ENCODE measurements at places on chromosomes 16 and 17.

GRCh38 chr17:1362964-1363363, 37.1 kb downstream of the YWHAE start:
- DNase-seq, result no peak

- no peak for DNase-seq
Observed at GRCh38 chr16:16048904-16049582, 99.6 kb downstream of the ABCC1 start.

GRCh38 chr17:46078675-46079074, 79.6 kb downstream of the STH start:
- no peak for DNase-seq

- no peak for DNase-seq
Observed at GRCh38 chr16:46886764-46887523, 2.8 kb downstream of the GPT2 start.

DNA sequence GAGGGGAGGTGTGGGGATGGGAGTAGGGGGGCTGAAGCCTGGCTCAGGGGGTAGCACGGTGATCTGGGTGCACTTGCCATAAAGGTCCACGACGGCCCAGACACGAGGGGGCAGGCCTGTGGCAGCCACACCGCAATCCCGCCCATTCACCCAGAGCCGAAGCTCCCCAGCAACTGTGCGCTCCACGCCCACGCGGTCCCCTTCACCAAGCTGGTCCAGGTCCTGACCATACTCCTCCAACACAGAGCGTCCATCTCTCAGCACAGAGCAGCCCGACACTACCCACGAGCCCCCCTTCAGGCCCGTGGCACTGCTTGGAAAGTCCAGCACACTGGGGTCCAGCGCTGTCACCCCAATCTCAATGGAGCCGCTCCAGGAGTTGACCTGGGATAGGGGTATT, 1.6 kb downstream of the NEURL4 start:
- no peak for DNase-seq

- DNase-seq, result no peak
Observed at GRCh38 chr17:15350777-15351477, 9.5 kb upstream of the TEKT3 start.

DNA sequence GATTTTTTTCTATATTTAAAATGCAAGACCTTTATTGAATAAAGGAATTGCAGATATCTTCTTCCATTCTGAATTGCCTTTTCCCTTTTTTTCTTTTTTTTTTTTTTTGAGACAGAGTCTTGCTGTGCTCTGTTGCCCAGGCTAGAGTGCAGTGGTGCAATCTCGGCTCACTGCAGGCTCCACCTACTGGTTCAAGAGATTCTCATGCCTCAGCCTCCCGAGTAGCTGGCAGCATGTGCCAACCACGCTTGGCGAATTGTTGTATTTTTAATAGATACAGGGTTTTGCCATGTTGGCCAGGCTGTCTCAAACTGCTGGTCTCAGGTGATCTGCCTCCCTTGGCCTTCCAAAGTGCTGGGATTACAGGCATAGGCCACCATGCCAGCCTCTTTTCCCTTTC, 151.5 kb downstream of the CEP112 start:
- DNase-seq, result no peak

GRCh38 chr17:71600137-71600789, 520.6 kb upstream of the SOX9 start:
- DNase-seq, result no peak

- no peak for DNase-seq
Observed at GRCh38 chr16:74261068-74261467, 35.5 kb upstream of the PSMD7 start.

- DNase-seq, result no peak
Observed at GRCh38 chr17:64449545-64449944, 630 bp downstream of the MILR1 start.

GRCh38 chr17:80024206-80024972, 11.3 kb downstream of the TBC1D16 start:
- DNase-seq, result no peak

DNA sequence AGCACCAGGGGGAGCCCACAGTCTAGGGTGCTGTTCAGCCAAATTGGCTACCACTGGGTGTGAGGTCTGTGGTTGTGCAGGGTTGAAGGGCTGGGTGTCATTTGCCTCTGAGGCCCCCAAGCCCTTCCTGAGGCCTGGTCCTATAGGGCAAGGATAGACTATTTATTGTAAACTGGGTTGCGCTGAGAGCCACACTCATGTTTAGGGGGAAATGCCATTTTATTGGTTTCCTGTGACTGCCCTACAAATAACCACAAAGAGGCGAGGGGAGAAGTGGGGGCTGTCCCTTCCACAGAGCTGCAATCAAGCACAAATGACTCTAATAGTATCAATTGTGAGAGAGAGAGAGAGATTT, 3.6 kb upstream of the ZCCHC14 start:
- no peak for DNase-seq

DNA sequence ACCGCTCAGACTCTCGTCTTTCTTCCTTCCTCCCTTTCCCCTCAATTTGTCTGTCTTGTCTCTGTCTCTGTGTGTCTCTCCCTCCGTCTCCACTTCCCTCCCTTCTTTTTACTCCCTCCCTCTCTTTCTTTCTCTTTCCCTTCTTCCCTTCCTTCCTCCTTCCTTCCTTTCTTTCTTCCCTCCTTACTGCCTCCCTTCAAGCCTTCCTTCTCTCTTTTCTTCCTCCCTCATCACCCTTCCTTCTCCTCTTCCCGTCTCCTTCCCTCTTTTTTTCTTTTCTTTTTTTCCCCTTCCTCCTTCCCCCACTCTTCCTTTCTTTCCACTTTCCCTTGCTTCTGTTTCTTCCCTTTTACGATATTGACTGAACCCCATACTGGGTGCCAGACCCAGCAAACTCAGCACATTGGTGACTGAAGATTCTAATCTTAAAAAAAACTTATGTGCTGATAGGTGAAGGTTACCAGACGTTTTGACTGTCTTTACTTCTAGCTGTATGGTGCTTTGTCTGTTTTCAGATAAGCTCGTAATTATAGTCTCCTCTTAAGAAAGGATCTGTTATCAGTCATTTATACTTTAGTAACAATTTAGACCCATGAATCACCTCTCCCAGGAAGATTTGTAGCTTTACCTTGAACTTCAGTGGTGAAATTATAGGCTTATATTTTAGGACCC, 481 bp upstream of the BRD7 start:
- DNase-seq, result no peak

- DNase-seq, result peak; percentile 67
Observed at GRCh38 chr16:20675488-20676267, 21.8 kb downstream of the ACSM1 start.

DNA sequence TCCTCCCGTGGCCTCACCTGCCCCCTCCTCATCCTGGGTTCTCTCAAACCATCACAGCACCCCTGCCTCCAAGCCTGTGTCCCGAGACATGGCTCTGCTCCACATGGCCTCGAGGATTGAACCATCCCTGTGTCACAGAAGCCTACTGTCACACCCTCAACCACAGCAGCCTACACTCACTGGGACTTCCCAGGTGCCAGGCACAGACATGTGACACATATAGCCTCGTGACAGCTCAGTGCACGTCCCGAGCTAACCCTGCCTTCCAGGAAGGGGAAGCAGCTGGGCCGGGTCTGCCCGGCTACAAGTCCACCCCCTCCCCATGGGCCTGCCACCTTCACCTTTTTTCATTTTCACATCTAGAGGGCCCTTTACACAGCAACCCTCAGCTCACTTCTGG, 238.3 kb downstream of the CPPED1 start:
- DNase-seq, result no peak

GRCh38 chr16:66662445-66663194, 33.9 kb downstream of the CMTM4 start:
- DNase-seq, result no peak

DNA sequence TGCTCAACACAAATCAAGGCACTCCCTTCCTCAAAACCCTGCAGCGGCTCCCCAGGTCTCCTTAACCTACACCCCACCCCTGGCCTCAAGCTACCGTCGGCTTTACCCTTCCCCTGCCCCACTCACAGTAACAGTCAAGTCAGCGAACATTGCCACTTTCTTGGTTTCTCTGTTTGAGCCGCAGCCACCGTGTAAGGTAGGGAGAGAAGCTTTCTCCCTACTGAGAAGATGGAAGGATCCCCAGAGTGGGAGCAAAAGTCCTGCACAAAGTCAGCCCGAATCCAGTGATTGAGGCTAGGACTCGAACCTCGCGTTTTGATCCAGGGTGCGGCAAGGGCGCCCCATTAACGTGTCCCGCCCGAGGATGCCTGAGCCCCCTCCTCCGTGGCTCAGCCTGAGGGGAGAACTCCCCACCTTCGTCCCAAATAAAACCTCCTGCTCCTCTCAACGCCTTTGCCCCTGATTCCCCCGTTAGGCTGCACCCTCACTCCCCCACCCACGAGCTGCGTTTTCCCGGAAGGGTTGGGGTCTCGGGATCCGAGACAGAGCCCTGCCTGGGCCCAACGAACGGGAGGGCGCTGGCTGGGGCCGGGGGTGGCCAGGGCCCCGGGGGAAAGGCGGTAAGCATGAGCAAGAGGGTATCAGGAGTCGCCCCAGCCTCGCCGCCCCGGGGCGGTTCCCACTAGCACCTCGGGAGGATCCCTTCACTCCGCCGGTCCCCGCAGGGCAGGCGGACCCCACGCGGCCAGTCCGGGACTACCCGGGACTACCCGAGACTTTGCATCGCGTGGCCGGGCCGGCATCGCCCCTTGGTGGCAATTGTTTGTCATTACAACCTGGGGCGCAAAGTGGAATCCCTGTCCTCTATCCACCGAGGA, 9.9 kb upstream of the NAGS start:
- DNase-seq, result no peak

- DNase-seq, result no peak
Observed at GRCh38 chr16:29909391-29909790, 9.1 kb downstream of the ASPHD1 start.

GRCh38 chr17:63984651-63985386, 12.1 kb upstream of the SCN4A start:
- no peak for DNase-seq

DNA sequence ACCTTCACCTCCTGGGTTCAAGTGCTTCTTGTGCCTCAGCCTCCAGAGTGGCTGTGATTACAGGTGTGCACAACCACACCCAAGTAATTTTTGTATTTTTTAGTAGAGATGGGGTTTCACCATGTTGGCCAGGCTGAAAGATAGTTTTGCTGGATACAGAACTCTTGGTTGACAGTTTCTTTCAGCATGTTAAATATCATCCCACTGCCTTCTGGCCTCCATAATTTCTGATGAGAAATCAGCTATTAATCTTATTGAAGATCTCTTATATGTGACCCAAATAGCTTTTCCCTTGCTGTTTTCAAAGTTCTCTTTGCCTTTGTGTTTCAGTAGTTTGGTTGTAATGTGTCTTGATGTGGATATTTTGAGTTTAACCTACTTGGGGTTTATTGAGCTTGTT, 50.3 kb upstream of the BRD7 start:
- no peak for DNase-seq

GRCh38 chr17:73508057-73508930, 136.0 kb downstream of the SDK2 start:
- DNase-seq, result no peak

DNA sequence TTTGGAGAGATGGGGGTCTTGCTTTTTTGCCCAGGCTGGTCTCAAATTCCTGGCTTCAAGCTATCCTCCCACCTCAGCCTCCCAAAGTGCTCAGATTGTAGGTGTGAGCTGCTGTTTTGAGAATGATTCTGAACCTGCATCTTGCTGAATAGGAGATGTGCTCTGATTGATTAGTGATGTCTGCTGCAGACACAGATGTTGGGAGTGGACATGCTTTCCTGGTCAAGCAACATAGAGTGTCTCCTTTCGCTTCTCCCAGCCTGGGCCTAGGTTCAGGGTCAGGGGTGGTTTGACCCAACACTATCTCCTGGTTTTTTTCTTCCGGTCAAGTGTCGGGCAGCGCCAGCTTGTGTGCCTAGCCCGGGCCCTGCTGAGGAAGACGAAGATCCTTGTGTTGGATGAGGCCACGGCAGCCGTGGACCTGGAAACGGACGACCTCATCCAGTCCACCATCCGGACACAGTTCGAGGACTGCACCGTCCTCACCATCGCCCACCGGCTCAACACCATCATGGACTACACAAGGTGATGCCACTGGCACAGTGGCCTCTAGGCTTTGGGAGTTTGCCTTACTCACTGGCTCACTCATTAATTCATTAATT, 85.2 kb downstream of the ABCC6 start:
- no peak for DNase-seq

Measured in NCI-H2029 treated with DMSO at 0.1 percent for 48 hours (cell line).